Kidney epithelial cell (primary cell): ENCODE measurements at places on chromosomes 13 and 19. TPM values are rescaled to one million over a fixed set of nuclear protein-coding genes. Genes with fewer than 3 reads are reported as not detected.
A peak's percentile ranks its signal among the peaks of the same experiment; 100 is the strongest.

DNA sequence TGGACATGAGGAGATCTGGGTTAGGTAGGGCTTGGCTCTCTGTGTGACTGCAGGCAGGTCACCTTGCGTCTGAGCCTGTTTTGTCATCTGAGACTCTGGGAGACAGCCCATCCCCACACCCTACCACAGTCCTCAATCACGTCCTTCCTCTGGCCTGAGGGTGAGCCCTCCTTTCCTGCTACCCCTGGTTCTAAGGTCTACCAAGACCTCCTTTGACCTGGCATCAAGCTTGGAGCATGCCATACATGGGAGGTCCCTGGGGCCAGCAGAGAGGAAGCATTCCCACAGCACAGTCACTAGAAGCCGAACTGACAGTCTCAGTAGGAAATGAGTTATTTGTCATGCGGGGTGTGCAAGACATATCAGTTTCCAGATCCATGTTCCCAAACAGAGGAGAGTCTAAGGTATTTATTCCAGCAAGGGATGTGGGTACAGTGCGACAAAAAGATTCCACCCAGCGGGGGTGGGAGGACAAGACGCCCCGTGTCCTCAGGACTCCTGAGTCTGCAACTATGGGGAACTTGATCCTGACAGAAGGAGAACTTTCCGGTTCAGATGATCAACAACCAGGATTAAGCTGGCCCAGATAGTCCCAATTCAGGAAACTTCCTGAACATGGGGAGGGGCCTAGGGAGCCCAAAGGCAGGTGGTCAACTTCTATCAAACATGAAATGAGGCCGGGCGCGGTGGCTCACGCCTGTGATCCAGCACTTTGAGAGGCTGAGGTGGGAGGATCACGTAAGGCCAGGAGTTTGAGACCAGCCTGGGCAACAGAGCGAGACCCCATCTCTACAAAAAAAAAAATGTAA is 9.5 kb downstream of the ARRDC2 start:
- no peak for DNase-seq

DNA sequence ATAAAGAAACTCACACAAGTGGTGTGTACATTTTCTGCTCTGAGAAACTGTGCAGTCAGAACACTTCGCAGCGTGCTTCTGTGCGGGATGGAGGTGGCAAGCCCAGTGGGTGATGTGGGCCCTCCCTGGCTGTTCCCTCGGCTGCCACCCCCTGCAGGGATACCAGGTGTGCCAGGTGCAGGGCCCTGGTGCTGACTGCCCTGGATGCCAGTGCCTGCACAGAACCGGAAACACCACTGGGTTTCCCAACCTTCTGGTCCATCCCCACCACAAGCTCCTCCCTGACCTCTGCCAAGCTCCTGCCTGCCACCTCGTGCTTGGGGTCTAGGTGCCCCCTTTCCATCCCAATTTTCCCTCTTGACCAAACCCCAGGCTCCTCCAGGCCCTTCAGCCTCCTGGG is 81.9 kb upstream of the MCF2L start:
- DNase-seq, result no peak

GRCh38 chr19:45280471-45280961 is 29.4 kb downstream of the MARK4 start:
- DNase-seq, result no peak

GRCh38 chr19:4374498-4375163 is 25.7 kb downstream of the SH3GL1 start:
- DNase-seq, result peak; percentile 58

GRCh38 chr13:76816394-76816793 is 69.8 kb downstream of the KCTD12 start:
- DNase-seq, result no peak

DNA sequence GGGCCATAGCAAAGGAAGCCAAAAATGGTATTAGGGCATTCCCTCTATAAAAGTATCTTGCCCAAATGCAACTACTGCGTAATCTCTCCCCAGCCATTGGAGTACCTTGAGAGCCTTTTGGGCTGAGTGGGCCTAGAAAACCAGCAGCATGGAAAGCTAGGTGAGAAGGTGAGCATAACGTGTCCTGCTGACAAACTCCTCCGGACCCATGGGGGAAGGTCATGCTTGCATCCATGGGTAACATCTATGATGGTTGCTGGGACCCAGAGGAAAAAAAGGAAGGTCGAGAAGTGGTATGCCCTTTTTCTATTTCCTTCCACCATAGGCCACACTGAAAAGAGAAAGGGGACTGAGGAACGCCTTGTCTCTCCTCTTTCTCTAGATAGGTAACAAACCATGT is 57.4 kb downstream of the ZNF728 start:
- DNase-seq, result no peak

The PIN1 gene
- total RNA-seq, result 102 and 115 TPM in 2 replicates

The FOSB gene
- 1.6 and 5.3 TPM in 2 replicates for total RNA-seq

DNA sequence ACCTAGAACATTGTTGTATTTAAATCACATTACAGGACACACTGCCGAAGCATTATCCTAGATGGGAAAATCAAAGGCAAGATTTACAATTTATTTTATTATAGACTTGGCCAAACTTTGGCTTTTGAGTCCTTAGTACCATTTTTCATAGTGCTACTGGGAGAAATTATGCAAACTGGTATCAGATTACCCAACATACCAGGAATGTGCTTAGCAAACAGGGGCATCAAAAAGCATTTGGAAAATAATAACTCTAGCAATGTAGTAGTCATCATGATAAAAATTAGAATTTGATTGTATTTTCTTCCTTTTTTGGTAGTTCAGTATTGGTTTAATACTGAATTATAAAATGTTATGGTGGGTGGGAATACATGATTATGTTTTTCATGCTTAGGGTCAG is 34.0 kb downstream of the GPC6 start:
- DNase-seq, result no peak

DNA sequence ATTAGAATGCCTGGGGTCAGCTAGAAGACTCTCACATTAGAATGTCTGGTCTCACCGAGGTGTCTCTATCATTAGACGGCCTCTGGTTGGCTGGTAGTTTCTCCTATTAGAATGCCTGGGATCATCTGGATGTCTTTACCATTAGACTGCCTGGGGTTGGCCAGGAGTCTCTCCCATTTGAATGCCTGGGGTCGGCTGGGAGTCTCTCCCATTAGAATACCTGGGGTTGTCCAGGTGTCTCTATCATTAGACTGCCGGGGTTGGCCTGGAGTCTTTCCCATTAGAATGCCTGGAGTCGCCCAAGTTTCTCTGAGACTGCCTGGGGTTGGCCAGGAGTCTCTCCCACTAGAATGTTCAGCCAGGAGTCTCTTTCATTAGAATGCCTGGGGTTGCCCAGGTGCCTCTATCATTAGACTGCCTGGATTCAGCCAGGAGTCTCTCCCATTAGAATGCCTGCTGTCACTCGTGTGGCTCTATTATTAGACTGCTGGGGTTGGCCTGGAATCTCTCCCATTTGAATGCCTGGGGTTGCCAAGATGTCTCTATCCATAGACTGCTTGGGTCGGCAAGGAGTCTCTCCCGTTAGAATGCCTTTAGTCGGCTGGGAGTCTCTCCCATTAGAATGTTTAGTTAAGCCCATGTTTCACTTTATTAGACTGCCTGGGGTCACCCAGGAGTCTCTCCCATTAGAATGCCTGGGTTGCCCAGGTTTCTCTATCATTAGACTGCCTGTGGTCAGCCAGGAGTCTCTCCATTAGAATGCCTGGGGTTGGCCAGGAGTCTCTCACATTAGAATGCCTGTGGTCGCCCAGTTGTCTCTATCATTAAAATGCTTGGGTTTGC is 1467.8 kb downstream of the UQCRFS1 start:
- no peak for DNase-seq

The FCER2 gene
- not detected in 2 replicates for total RNA-seq
